ENCODE measurements at places on chromosomes 3 and 15.

DNA sequence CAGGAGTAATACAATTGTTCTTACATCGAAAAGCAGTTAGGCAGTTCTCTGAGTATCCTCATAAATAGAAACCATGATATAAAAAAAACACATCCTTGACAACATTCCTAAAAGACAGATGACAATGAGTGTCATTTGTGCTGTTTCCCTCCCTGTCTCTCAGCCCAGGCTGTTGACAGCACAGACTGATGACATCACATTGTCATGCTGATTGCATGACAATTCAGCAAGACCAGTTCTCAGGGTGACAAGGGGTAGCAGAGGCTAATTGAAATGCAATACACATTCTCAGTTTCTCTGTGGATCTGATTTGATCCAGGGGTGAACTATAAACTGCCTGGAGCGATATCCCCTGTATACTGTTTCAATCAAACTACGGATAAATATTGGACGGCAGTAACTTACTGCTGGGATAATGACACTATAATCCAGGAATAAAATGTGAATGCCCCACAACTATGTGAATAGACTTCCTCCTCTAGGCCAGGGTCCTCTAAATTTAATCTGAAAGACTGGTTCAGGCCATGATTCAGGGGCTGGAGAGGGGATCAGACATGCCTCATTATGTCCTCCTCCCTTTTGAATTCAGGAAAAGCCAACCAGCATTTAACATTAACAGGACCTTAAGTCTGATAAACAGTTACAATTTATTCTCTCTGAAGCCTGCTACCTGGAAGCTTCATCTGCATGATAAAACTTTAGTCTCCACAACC, 16.7 kb upstream of the EIF1B start:
- peak; percentile 20 for DNase-seq

DNA sequence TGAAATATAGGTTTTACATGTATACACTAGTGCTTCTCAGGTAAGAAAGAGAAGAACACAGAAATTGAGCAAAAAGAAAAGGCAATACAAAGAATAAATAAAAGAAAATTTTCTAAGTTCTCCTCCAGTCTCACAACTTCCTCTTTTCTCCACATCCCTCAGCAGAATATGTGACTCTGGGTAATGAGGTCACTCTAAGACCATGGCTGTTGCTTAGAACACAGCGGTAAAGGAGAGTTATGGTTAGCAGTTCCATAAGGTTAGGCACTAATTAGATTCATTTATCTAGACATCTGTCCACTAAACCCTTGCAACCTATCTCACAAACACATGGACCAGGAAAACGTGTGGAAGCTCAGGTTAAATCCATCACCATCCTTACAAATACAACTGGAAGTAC, 47.9 kb downstream of the IGSF11 start:
- DNase-seq, result no peak

DNA sequence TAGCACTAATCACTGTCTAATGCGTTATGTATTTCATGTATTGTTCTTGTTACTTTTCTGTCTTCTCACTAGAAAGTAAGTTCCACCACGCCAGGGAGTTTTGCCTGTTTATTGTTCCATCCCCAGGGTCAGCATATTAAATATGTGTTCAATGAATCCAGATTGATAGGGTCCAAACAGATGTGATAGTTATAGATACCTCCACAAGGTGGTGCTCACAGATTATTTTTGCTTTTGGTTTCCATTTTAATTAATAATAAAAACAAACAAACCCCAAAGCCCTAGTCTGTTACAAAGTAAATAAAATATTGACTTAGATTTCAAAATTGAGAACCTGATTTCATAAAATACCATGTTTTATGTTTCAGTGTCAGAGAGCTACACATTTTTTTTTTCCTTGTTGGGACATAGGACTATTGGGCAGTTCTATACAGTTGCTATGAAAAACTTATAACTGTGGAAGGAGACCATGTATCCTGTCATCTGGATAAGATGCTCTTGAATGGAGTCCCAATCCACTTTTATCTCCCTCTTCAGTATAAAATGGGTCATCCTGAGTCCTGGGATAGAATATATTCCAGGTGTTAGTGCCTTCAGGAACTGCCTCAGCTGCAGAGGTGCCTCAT, 12.4 kb downstream of the OTOL1 start:
- DNase-seq, result no peak

GRCh38 chr3:45992821-45993221, 2.8 kb downstream of the FYCO1 start:
- DNase-seq, result no peak

DNA sequence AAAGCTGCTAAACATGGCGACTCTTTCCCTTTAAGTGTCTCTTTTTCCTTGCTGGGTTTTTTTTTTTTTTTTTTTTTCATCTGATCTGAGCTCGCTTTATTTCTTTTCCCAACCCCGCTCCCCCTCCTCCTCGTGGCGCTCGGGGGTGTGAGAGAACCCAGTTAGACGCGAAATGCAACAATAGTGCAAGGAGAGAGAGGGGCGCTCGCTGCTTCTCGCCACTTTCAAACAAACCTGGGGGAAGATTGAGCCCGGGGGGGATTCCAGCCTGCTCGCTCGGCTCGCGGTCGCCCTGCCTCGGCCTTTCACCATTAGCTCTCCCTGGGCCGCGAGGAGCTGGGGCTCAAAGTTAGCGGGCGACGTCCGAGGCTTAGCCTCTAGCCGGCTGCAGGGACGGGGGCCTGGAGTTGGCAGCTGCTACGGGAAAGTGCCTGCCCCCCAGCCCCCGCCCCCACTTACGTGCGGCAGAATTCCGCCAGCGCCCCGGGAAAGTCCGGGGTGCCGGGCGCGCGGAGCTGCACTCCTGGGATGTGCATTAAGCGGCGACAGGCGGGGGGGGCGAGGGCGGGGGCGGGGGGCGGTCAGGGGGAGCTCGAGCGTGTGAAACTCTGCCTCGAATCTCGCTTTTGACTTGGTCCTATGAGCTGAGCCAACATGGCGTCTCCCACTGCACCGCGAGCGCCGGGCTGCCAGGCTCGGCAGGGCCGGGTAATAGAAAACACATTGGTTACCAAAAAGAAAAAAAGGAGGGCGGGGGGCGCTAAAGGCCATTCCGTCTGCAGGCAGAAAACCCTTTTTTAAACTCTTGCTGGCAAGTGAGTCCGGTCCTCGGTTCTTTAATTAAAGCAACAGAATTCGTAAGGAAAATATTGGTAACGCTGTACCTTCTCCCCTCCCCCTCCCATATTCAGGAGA, 10.4 kb downstream of the NR2F2 start:
- peak; percentile 80 for DNase-seq

DNA sequence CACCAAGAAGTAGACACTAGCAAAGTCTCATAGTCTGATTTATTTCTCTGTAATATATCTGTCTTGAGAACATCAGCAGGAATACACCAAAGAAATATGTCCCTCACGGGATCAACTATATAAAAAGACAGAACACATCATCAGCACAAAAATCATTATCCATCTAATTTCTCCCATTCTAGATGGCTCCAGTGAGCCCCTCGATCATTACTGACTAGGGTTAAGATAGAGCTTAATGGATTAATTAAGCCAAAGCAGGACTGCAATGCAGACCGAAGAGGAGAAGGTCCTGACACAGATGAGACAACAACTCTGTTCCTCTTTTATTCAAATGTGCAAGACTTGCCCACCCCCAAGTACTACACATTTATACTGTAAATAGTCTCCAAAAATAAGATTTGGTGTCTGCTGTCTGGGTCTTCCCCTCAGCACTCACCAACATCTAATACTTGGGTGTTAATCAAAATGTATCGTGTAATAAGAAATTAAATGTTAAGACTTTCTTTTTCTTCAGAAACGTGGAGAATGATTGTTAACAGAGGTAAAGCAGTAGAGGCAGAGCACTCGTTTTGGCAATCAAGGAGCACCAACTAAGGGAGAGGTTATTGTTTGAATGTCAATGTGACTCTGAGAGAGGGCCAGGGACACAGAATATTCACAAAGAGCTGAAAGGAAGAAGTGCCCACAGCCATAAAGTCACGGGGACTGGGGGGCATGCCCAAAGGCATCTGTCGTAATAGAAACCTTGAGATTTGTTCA, 133.6 kb downstream of the TIGIT start:
- no peak for DNase-seq

DNA sequence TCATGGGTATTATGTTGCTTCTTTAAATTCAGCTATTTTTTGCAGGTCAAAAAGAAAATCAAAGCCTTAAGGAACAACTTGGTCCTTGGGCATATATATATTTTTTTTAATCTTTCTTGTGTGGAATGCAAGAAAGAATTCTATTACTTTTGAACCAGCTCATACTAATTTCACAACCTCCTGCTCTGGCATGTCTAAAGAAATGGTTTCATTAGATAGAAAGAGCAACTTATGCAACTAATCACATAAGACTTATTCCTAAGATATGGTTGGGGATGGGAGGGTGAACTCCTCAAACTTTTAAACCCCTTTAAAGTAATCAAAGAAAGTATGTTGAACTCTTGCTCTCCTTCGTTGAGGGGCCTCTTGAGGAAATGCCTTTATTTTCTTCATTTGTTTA, 114.9 kb downstream of the GMNC start:
- no peak for DNase-seq

DNA sequence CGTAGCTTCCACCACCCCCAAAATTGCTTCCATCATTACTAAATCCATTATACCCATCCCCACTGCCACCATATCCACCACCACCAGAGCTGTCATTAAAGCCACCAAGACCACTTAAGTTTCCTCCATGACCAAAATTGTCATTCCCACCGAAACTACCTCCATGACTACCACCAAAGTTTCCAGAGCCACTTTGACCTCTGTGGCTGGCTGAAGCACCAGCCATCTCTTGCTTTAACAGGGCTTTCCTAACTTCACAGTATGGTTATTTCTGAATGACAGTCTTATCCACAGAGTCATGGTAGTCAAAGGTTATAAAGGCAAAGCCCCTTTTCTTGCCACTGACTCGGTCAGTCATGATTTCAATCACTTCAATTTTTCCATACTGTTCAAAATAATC, 24.3 kb upstream of the DENND4A start:
- DNase-seq, result no peak

DNA sequence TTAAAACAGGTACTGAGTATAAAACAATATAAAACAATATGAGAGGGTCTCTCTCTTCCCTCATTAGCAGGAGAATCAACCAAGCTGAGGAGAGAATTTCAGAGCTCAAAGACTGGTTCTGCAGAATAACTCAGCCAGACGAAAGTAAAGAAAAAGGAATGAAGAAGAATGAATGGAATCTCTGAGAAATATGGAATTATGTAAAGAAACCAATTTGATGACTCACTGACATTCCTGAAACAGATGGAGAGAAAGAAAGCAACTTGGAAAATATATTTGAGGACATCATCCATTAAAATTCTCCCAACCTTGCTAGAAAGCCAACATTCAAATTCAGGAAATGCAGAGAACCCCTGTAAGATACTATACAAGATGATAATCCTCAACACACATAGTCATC, 630.9 kb downstream of the PYDC2 start:
- DNase-seq, result no peak

DNA sequence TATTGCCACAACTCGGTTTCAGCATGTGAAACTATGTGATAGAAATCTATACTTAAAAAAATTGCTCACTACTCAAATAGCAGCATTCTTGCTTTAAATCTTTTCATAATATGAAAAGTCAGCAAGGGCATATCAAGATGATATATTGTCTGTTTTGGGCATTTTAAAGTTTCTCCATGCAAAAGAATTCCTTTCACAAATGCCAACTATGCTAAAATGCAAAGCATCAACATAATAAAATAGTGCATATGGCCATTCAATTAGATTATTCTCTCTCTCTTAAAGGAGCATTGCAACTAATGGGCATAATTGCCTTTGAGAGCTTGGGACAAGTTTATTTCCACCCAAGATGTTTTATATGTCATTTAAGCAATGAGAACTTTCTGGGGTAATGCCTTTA, 475.1 kb downstream of the ZPLD1 start:
- no peak for DNase-seq

- DNase-seq, result no peak
These were observed 274.2 kb downstream of the LRTM1 start for GRCh38 chr3:54653456-54654195.

DNA sequence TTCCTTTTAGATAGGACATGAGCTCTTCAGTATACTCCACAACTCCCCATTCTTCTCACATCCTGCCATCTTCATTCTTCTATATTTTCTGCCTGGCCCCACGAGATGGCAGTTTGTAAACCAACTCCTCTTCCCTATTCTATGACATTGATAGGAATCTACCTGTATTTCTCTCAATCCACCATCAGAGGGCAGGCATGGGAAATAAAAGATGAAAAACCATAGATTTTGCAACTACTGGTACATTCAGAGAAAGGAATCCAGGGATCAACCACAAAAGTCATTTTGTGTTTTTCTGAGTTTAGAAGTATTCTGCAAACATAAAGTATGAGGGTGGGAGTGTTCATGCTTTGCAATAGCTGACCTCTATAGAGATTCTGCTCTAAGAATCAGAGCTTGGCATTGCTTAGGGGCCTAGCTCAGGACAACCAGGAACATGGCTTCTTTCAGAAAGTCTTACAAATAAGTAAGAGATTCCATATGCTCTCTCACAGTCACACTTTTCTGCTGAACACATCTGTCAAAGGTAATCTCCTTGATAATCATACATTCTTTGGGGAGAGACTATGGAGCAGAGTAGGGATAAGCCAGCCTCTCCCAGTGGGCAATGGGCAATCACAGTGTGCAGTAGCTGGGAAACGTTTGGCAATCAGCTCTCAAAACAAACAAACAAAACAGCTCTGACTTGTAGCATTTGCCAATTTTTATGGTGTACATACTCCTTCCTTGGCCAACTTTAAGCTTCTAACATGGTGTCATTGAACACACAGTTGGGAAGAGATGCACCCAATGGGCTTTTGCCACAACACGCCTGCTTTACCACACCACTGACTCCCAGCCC, 43.1 kb upstream of the SLC25A36 start:
- no peak for DNase-seq

DNA sequence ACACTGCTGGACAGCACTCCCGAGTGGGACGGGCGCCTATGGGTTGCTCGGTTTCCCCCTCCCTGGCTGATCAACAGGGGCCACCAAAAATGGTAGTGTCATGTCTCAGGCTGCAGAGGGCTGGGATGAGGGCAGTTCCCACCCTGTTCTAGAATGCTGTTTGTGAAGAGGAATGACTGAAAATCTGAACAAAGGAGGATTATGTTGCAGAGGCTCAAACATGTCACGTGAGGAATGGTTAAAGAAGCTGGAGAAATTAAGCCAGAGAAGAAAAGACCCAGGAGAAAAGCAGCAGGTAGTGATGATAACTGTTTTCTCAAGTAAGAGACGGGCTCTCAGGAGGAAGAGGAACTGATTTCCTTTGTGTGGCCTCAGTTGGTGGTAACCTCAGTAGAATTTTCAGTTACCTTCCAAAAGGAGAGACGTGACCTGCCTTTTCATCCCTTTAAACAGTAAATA, 10.4 kb downstream of the SPG21 start:
- no peak for DNase-seq

DNA sequence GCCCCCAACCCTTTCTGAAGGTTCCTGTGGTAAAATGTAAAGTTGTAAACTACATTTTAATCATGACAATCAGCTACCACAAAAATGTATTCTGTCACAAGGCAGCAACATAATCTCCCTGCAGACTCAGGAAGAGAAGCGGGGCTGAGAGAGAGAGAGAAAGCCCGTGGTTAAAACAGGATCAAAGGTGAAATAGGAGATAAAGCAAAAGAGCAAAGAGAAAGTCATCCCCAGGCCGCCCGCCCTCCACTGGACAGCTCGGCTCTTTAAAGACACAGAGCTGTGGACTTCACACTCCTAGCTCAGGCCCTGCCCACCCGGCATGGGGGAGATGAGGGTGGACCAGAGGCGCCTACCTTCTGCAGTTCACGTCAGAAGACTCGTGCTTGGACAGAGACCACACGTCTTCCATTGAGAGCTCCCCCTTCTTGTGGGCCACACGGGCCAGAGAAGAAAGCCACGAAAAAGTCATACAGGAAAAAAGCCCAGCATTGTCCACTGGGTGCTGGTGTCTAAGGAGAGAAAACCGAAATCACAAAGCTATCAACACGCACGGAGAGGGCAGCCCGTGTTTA, 29.4 kb downstream of the ABCC5 start:
- DNase-seq, result no peak

Data from WTC11 (cell line).